ENCODE measurements at places on chromosomes 5 and 9. TPM values are rescaled to one million over a fixed set of nuclear protein-coding genes. Genes with fewer than 3 reads are reported as not detected.

GRCh38 chr9:123281659-123282350, 13.4 kb upstream of the STRBP start:
- no peak for DNase-seq

DNA sequence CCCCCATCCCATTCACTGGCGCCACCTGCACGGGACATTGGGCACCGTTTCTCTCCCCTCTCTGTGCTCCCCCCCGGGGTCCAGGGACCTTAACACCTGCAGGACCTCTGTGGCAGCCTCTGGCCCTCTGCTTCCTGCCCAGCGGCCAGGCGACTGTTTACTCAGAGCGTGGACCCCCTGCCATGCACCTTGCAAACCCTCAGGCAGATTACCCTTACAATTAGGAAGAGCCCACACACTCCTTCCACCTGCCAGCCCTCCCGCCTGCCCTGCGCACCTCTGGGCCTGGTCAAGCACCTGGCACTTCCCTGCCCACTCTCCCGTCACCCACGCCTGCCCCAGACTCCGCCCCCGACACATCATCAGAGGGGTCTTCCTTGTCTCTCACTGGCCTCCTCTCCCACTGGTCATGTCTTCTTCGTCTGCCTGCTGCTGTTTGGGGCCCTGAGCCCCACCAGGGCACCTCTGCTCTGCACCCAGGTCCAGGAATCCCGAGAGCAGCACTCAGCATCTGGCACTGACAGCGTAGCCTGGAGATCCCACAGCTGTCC, 281.3 kb upstream of the IRX4 start:
- no peak for DNase-seq

DNA sequence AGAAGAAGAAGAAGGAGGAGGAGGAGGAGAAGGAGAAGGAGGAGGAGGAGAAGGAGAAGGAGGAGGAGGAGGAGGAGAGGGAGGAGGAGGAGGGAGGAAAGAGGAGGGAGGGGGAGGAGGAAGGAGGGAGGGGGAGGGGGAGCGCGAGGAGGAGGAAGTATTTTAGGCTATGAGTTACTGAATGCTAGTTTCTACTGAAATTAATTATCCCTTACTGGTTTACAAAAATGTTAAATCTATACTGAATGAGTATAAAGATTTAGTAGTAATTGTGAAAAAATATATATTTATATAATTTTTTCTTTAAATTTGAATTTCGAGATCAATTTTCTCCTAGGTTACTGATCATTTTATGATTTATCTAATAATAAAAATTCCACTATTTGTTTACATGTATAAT, 1769.0 kb upstream of the NUDT12 start:
- DNase-seq: no peak

Gene HCN1
- total RNA-seq: 0.31 TPM

Data from pancreas (tissue), 10 donors.